ENCODE measurements at places on chromosomes 7 and 10.

DNA sequence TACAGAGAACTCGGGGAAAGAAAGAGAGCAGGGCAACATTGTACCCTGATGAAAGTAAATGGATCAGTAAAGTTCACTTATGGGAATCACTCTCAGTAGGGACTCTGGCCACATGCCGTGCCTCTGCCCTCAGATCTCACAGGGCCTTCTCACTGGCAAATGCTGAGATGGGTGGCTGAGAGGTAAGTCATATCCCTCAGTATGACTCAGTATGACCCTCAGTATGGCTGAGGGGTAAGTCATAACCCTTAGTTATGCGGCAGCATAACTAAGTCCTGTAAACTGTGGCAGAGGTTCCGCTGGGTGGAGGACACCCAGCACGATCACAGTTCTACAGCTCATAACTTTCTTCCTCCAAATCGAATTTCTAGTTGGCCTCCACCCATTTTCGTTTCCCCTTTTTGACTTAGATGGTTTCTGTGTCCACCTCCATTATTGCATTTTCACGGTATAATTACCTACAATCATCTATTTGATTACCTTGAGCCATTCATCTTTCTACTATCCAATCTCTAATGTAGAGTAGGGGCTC lies 26.5 kb upstream of the WNT16 start:
- no peaks in the 10 kb centered on the region for H3K36me3 ChIP-seq
- no peak for DNase-seq
- H3K4me3 ChIP-seq, result no peak overlapping the region

DNA sequence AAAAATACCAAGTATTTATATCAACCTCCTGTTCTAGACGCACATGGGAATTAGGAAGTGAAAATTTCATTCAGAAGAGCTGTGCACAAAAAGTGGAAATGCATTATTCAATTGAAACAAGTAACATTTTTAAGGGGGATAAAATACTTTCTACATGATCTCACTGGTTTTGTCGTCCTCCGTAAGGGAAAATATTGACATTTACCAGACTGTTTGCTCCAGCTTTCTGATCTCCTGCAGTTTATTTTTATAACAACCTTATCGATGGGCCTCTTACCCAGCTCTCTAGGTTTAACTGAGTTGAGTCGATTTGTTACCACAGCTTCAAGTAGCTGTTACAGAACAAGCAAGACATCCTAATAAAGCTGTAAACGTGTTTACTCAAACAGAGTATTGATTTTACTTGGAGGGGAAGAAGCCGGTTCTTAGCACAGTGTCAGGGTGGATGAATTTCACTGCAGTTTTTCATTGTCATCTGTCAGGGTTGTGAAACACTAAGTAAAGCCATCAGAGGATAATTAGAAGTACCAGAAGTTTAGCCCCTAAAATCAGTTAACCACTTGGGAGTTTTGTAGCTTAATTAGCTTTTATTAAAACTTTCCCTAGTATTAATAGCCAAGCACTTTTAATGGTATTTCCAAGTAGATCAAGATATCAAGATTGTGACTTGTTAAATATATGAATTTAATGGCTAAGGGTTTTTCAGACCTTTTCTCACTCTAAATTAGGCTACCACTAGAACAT lies 142.6 kb upstream of the KAT6B start:
- H3K27me3 ChIP-seq, result no peaks in the 10 kb centered on the region
- H3K27ac ChIP-seq, result no peak overlapping the region
- no peak overlapping the region for H3K4me3 ChIP-seq
- H3K36me3 ChIP-seq, result peaks cover 20% of the 10 kb centered on the region
- DNase-seq, result no peak

- no peaks in the 10 kb centered on the region for H3K4me1 ChIP-seq
- H3K27ac ChIP-seq, result no peak overlapping the region
- peak; percentile 82 for DNase-seq
- no peak overlapping the region for H3K4me3 ChIP-seq
- H3K27me3 ChIP-seq, result no peaks in the 10 kb centered on the region
- H3K36me3 ChIP-seq, result no peaks in the 10 kb centered on the region
Observed at GRCh38 chr7:45716380-45717203, 142.4 kb downstream of the ADCY1 start.

DNA sequence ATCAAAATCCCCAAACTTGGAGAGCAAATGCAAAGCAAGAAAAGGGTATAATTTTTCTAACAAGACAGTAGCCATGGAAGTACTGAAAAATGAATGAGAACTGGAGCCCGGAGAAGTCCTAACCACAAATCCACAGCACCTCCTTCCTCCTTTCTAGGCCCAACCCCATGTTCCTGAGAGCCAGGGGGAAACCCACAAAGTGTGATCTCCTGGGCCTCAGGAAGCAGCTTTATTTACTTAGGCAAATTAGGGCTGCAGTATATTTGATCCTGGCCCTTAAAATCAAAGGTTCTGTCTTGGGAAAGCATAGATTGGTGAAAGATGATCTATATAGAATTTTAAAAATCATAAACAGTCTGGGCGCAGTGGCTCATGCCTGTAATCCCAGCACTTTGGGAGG lies 103.0 kb downstream of the DOCK4 start:
- peaks cover 17% of the 10 kb centered on the region for H3K4me1 ChIP-seq
- no peak overlapping the region for H3K4me3 ChIP-seq
- H3K36me3 ChIP-seq, result peaks cover 2% of the 10 kb centered on the region
- no peaks in the 10 kb centered on the region for H3K27me3 ChIP-seq
- H3K27ac ChIP-seq, result peak overlapping the region; percentile 18

DNA sequence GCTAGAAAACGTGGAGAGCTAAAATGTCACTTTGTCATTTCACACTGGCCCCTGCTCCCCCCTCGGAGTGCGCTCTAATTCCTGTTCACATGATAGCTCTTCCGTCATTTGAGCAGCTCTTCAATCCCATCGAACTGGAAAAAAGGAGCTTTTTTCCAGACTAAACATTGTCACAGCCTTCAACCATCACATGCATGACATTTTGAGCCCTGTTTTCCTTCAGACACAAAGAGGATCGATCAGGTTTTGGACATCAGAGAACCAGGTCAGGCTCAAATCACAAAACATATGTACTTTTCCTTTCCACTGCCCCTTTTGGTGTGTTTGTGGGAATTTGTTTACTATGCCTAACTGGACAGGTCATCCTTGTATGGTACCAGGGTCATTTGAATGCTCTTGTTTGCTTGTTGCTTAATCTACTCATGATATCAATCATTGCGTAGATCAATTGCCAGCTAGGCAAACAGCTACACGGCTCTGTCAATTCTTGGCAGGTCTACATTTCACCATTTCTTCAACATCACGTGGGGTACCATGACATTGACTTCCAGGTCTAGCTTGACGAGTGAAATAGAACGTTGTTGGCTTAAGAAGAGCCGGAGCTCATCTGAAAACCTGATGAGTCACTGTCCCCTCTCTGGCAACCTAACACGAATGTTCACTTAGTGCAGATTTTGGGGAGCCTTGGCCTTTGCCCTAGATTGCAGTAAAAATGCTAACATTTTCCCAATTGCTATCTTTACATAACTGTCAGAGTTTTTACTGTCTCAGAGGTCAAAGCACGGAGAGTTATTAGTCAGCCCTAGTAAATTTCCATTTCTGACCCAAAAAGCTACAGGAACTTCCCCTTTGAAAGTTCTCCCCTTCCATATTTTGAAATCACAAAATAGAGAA lies 87.3 kb downstream of the LYZL2 start:
- no peaks in the 10 kb centered on the region for H3K36me3 ChIP-seq
- no peak overlapping the region for H3K4me3 ChIP-seq
- H3K27ac ChIP-seq, result no peak overlapping the region
- peaks cover 8% of the 10 kb centered on the region for H3K4me1 ChIP-seq

DNA sequence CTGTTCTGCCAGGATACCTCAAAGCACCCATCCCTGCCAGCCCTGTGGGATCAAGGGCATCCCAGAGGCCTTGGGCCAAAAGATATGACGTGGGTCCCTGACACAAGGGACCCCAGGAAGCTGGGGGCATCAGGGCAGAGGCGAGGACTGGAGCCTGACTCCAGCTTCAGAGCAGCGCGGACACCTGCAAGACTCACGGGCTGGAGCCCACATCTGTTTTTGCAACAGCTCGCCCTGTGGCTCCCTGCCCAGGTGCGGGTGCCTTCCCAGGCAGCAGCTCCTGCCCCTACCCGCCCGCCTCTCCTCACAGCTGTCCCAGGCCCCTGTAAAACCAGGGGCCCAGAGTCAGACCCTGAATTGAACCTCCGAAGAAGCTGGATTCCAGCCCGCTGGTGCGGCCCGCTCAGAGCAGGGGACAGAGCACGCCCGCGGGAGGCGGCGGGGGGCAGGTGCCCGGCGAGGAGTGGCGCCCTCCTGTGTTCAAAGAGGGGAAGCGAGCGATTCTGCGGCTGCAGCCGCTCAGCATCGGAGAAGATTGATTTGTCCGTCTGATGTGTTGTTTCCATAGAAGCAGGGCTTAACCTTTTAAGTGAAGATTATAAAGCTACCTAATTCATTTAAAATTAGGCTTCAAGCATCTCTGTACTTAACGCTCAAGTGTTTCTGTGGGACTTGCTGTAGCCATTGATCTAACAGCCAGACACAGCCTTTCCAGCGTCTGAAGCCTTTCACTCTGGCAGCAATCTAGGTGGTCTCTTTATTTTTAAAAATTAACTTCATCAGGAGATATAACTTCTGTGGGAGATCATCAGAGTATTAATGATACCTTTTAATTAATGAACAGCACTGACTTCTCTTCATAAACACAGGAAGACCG lies 88.4 kb downstream of the BEND7 start:
- peak; percentile 86 for DNase-seq
- H3K27me3 ChIP-seq, result peaks cover 40% of the 10 kb centered on the region
- H3K4me3 ChIP-seq, result no peak overlapping the region

GRCh38 chr7:132456418-132456817 lies 119.9 kb downstream of the PLXNA4 start:
- DNase-seq, result no peak
- H3K36me3 ChIP-seq, result peaks cover 9% of the 10 kb centered on the region
- peaks cover 4% of the 10 kb centered on the region for H3K27me3 ChIP-seq
- no peak overlapping the region for H3K27ac ChIP-seq
- H3K4me3 ChIP-seq, result no peak overlapping the region
- peaks cover 15% of the 10 kb centered on the region for H3K4me1 ChIP-seq

- no peaks in the 10 kb centered on the region for H3K27me3 ChIP-seq
- H3K36me3 ChIP-seq, result peaks cover 2% of the 10 kb centered on the region
- H3K4me3 ChIP-seq, result no peak overlapping the region
- no peaks in the 10 kb centered on the region for H3K4me1 ChIP-seq
- DNase-seq, result no peak
- H3K27ac ChIP-seq, result no peak overlapping the region
Observed at GRCh38 chr7:115410972-115411686, 489.2 kb downstream of the MDFIC start.

All from osteocyte (in vitro differentiated cells).